NCI-H1105 (cell line): ENCODE measurements at places on chromosomes 5 and 9.

DNA sequence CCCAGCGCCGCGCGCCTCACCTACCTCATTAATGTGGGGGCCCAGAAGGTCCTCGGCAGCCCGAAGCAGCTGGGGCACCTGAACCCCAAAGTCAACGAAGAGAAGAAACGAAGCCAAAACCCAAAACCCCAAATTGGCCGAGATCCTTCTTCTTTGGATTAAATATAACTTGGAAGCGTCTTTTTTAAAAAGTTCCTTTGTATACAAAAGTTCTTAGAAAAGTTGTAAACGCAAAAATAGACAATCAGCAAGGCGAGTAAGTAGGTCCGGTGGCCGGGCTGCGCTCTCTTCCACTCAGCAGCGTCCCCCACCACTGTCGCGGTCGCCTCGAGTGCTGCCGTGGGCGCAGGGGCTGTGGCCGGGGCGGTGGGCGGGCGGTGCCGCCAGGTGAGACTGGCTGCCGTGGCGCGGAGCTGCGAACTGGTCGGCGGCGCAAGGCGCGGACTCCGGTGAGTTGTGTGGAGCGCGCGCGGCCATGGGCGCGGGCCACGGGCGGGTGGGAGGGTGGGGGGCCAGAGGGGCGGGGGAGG lies 360 bp downstream of the KLF4 start:
- DNase-seq = peak; percentile 72

DNA sequence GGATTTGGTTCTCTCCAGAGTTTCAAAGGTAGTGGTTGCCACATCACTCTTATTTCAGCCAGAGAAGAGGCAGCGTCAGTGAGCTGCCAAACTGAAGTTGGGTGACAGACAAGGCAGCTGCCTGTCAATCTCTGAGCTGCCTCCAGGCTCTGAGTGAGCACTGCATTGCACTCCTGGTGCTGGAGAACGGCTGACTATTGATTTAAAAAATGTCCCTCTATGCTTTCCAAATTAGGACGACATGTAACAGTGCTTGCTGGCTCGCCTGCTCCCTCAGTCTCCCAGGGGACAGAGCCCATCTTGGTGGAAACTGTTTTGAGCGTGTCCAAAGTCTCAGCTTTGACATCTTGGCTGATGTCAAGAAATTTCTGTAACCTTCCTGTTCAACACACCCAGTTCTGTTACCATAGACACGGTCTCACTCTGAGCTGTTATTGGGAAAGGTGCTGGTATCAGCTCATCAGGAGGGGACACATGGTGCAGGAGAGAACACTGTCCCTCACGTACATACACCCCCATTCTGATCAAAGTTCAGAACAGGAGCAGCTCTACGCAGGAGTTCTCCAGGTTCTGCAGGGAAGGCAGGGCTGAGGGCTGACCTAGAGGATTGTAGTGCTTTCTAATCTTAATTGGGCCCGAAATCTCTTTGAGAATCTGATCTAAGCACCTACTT lies 15.7 kb downstream of the PCDH12 start:
- DNase-seq = no peak

GRCh38 chr5:9617221-9617620 lies 12.9 kb downstream of the TAS2R1 start:
- no peak for DNase-seq

DNA sequence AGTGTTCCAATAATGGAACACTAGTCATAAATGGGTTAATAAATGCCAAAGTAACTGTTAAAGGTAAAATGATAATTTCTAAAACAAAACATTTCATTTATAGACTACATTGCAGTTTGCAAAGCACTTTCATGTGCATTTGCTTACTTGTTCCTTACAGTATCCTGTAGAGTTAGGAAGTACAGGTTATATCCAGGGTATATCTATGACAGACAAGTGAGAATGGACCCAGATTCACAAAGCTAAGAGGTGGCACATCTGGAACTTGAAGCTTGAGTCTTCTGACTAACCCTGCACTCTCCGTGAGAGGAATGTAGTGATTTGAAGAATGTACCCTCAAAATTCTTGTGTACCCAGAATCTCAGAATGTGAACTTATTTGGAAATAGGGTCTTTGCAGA lies 121.4 kb downstream of the FER start:
- DNase-seq = no peak

DNA sequence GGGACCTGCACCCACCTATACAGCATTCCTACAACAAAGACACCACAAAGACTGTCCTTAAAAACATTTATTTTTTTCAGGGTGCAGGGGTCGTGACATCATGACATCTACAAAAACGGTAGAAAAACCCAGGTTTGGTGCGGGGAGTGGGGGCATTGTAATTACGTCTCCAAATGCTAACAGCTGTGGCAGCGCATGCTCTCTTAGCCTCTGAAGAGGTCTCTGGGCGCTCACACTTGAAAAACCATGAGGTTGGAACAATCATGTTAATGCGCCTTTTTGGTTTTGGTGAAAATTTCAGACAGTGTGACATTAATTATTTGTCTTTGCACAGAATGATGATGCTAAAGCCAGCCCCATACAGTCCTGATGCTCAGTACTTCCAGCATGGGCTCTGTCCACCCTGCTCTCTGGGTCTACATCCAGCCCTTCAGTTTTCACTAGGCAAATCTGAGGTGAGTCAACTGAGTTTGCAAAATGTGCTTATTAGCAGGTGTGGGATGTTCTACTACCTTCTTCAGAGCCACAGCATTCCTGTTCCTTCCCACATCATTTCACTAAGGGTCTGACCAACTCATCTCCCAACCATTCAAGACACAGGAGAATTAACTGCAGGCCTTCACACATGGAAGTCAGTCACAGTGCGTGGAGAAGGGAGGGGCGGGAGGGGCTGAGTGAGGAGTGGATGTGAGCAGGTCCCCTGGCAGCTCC lies 14.1 kb downstream of the ALDH1B1 start:
- DNase-seq = no peak

GRCh38 chr5:172690258-172691075 lies 49.4 kb downstream of the NEURL1B start:
- no peak for DNase-seq

GRCh38 chr5:55173687-55174230 lies 782 bp upstream of the CDC20B start:
- DNase-seq = no peak

DNA sequence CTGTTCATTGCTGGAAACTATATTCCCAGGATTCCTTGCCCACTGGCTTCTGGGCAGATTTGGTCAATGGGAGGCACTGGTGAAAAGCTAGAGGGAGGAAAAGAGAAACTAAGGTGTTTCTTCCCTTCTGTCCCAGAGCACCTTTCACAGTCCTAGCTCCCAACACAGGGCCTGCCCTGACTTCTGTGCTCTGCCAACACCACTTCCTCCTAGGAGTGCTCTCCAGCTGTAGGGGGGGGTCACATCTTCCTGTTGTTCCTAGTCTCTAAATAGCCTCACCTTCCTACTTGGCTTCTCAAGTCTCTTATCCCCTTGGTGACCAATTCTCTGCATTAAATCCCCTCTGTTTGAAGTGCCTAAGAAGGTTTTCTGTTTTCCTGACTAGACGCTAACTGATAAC lies 115.4 kb downstream of the ADRB2 start:
- no peak for DNase-seq

GRCh38 chr5:5165541-5166002 lies 25.4 kb downstream of the ADAMTS16 start:
- no peak for DNase-seq
